WTC11 (cell line): ENCODE measurements at places on chromosomes 12 and 14. TPM values are rescaled to one million over a fixed set of nuclear protein-coding genes. Genes with fewer than 3 reads are reported as not detected.

Gene TSPAN9
- 21.8 to 27.6 TPM (median 23.9 TPM) in 3 replicates for total RNA-seq

DNA sequence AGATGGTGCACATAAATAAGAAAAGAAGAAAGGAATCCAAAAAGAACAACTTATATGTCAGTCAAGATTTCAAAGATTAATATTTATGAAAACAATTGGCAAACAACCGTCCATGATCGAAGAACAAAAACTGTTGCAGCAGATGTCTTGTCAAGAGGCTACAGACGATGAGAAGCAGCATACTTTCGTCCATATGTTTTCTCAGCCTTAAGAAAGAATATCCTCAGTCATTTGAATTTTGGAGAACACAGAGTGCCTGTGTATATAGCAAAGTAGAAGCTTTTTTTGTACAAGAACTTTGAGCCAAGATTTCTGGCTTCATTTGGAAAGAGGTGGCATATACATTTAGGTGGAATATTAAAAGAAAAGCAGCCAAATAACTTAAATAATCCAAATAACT lies 297.2 kb downstream of the ITPR2 start:
- no peak overlapping the region for H3K27ac ChIP-seq

Gene CCDC196
- total RNA-seq, result not detected in 3 replicates

DNA sequence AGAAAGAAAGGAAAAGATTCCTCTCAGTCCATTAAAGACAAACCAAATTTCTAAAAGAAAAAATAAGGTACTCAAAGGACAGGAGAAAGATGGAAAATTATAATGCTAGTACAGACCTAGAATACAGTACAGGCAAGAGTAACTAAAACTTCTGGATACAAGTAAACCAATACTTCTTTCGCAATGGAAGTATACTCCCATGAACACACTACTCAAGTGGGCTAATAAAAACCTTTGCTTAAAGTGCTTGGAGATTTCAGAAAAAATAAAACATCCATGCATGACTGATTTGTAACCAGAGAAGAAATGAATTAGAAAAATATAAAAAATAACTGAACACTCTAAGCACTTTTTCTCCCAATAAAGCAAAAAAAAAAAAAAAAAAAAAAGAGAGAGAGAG lies 3.5 kb downstream of the ZBTB25 start:
- peaks cover 18% of the 10 kb centered on the region for H3K4me1 ChIP-seq
- no peaks in the 10 kb centered on the region for H3K27me3 ChIP-seq
- no peak overlapping the region for H3K4me3 ChIP-seq
- no peak overlapping the region for H3K27ac ChIP-seq
- H3K36me3 ChIP-seq, result peaks cover 9% of the 10 kb centered on the region
